ENCODE measurements at places on chromosomes 5 and 9. TPM values are rescaled to one million over a fixed set of nuclear protein-coding genes. Genes with fewer than 3 reads are reported as not detected.

The ZNF354C gene
- 4.9 TPM for polyA plus RNA-seq

The LCN9 gene
- polyA plus RNA-seq, result not detected

DNA sequence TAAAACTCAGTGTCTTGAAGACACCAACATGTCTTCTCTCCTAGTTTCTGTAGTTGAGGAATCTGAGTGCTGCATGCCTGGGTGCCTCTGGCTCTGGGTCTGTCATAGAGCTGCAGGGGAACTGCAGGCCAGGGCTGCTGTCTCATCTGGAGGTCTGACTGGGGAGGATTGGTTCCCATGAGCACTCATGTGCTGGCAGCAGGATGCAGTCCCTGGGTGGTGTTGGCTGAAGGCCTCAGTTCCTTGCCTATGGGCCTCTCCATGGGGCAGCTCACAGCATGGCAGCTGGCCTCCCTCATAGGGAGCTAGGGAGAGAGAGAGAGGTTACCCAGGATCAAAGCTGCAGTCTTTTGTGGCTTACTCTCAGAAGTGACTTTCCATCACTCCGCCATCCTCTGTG is 22.6 kb downstream of the UBE2QL1 start:
- DNase-seq, result no peak

DNA sequence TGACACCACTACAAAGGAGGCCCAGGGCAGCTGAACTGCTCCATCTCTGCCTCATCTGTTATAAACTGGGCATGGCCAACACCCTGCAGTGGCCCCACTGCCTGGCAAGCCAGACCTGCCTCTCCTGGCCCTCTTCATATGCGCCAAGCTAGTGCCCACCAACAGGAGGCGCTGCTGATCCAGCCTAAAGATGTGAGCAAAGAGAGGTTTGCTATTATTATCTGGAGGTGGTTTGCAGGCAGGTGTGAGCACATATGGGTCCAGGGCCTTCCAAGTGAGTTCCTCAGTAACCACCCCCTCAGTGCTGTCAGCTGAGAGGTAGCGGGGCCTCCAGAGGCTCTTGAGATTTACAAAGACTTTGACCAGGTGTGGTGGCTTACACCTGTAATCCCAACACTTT is 232.2 kb downstream of the SYK start:
- no peak for DNase-seq

- DNase-seq, result no peak
These were observed 95.2 kb downstream of the PLCXD3 start for GRCh38 chr5:41415242-41415641.

DNA sequence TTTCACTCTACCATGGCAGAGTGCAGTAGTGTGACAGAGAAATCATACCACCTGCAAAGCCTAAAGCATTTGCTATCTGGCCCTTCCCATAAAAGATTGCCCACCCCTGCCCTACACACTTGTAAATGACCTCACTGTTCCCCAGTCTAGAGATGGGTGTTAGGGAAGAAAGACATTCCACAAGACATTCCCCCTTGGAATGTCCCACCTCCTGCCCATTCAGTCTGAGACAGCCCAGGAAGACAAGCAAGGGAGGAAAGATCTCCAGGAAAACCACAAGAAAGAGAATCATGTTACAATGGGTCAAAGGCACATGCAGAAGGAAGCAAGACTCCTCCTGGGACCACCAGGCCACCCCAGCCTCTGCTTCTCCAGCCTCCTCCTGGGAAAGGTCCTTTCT is 230.0 kb downstream of the AGTPBP1 start:
- no peak for DNase-seq

DNA sequence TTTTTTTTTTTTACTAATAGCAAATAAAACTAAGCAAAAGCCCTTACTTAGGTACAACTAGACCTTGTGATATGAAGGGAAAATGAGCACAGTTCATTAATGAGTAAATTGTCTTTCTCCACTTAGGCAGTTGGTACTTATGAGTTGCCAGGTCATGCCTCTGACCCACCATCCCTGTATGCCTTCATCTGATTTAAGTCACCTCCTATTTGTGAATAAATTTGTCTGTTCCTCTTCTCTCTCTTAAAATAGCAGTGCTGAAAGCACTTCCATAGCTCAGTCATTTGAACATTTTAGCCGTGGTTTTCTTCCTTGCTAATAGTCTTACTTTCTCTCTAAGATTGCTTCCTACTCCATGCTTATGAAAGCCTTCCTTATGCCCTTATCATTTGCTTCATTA is 61.4 kb downstream of the SLC44A1 start:
- DNase-seq, result no peak

DNA sequence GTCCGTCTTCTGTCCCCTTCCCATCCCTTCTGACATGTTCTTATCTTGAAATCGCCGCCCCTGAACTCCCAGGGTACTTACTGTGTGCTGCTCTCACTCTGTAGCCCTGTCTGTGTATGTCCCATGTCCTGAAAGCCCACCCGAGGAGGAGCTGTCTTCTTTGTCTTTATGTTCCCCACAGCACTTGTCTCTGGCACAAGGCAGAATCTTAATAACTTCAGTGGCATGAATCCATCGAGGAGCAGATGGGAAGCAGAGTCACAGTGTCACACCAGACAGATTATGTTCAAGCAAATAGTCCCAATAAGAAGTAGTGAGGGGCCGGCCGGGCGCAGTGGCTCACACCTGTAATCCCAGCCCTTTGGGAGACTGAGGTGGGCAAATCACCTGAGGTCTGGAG is 29.7 kb upstream of the LTC4S start:
- no peak for DNase-seq

DNA sequence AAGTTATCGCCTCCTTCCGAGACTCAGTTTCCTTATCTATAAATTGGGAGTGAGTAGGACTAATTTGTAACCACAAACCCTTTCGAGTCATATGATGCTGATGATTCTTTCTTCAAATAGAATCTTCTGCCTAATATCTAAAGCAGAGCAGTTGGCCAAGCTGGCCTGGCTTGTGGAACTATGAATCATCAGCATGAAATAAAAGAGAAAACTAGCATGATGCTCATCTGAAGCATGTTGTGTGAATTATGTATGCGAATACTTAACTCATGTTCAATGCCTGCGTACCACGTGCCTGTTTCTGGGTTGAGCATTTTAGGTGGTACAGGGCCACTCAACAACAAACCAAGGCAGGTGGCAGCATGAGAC is 15.0 kb upstream of the ORM1 start:
- no peak for DNase-seq

GRCh38 chr5:154972476-154973080 is 31.7 kb downstream of the MRPL22 start:
- peak; percentile 33 for DNase-seq

DNA sequence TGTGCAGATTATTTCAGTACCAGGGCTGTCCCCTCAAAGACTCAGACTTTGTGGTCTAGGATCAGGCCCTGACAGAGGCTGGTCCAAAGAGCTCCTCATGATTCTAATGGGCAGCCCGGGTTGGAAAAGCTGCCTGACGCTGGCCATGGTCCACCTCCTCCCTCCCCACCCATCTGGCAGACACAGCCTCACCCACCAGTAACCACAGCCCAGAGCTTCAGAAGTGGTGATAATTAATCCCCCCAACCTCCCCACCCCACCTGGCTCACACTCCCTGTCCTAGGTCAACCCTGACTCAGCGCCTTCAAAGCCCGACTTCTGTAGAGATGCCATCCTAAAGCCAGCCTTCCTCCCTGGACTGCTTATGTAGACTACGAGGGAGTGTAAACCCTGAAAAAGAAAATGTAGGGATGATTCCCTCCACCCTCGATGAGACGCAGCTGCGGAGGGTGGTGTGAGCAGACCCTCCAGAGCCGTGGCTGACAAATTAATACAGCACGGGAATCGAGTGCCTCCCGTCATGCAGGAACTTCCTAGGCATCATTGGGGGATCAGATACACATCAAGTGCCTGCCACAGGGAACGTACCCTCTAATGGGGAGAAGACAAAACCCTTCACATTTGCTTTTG is 7.0 kb downstream of the UBE2QL1 start:
- no peak for DNase-seq

GRCh38 chr9:115593587-115594091 is 475.7 kb upstream of the TNC start:
- DNase-seq, result peak; percentile 69

DNA sequence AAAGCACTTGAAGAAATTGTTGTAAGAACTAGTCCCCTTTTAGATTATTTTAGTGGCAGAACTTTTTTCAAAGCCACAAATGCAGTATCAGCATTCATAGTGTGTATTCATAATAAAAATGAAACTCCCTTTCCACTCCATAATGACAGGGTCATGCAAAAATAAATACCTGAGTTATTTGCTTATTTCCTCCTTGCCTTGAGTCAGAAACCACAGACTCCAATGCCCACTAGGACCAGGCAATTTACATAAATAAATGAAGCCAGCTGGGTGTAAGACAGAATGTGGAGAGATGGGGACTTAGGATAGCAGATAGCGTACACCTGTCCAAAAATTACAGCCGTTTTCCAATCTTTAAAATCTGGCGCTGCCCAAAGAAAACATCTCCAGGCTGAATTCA is 417.8 kb downstream of the TMEM161B start:
- DNase-seq, result no peak
